ENCODE measurements at places on chromosomes 7 and 10.

DNA sequence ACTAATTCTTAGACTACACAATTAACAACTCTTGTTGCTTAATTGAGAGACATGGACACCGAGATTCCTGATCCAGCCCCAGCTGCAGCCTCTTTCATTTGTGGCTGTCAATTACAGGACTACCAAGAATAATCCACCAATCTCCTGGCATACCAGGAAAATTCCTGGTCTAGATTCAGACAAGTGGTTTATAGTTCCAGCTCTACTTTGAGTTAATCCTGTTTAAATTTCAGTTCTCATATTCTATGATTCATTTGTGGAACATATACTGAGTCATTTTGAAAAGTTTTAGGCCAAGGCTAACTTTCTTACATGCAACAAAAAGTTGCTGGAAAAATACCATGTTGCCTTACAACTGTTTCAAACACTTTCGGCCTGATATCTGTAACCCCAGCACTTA, 253.5 kb downstream of the MAGI2 start:
- no peak for DNase-seq

DNA sequence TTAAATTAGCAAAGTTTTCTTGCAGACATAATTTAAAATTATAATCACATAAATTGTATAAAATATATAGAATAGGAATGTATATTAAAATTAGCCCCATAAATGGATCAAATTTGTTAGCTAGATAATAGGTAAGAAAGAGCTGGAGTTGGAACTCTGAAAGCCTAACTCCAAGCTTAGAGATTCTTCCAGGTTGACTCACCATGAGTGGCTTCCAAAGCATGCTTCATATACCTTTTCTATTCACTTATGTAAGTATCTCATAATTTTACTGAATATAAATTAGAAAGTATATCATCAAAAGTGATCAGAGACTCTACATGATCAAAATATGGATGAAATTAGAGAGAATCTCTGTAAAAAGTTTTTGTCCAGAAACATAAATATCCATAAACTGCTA, 320.7 kb upstream of the MAGI2 start:
- DNase-seq: no peak

DNA sequence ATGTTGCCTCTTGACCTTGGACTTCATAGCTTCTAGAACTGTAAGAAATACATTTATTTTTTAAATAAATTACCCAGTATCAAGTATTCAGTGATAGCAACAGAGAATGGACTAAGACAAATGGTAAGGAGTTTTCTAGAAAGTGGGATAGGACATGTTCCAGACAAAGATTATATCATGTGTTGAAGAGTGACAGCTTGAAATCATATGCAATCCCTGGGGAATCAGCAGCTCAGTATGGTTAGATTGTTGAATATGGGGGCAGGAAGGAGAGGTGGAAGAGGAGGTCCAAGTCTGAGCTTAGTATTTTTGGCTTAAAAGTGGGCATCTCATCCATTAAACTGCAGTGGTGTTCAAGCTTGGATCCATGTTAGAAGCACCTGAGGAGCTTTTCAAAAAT, 74.1 kb downstream of the ENTPD1 start:
- DNase-seq: no peak

DNA sequence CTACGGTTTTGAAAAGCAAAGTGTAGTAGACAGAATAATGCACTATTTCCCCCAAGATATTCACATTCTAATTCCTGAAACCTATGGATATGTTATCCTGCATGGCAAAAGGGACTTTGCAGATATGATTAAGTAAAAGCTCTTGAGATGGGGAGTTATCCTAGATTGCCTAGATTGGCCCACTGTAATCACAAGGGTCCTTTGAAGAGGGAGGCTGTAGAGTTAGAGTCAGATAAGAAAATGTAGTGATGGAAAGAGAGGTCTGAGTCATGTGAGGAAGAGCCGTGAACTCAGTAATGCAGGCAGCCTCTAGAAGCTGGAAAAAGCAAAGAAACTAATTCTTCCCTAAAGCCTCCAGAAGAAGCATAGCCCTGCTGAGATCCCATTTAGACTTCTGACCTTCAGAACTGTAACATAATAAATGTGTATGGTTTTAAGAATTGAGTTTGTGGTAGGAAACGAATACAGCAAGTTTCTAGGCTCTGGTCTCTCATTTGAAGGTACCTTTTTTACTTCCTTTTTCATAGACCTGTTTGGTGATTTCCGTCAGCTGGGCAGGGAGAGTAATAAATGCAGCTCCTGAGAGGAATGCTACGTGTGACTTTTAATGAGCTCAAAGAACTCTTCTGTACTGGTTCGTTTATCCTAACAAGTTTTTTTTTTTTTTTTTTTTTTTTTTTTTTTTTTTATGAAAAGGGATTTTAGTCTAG, 41.9 kb upstream of the NXPH1 start:
- DNase-seq: no peak
